ENCODE measurements at places on chromosomes 6 and 20.

GRCh38 chr20:34452281-34452982, 63.8 kb upstream of the DYNLRB1 start:
- no peak for DNase-seq

- no peak for DNase-seq
Measured at GRCh38 chr6:47207261-47207660, 102.4 kb downstream of the TNFRSF21 start.

DNA sequence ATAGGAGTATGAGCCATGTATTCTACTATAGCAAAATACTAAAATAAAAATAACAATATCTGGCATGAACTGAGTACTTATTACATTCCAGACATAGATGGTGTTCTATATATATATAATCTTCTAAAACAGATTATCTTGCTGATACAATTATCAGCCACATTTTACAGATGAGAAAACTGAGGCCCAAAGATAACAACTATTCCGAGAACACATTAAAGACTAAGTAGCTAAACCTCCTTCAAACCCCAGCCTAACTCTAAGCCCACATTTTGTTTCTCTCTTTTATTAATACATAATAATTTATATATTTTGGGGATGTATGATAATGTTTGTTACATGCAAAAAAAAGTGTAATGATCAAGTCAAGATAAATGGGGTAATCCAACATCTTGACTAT, 98.7 kb upstream of the RUNX2 start:
- DNase-seq, result no peak

DNA sequence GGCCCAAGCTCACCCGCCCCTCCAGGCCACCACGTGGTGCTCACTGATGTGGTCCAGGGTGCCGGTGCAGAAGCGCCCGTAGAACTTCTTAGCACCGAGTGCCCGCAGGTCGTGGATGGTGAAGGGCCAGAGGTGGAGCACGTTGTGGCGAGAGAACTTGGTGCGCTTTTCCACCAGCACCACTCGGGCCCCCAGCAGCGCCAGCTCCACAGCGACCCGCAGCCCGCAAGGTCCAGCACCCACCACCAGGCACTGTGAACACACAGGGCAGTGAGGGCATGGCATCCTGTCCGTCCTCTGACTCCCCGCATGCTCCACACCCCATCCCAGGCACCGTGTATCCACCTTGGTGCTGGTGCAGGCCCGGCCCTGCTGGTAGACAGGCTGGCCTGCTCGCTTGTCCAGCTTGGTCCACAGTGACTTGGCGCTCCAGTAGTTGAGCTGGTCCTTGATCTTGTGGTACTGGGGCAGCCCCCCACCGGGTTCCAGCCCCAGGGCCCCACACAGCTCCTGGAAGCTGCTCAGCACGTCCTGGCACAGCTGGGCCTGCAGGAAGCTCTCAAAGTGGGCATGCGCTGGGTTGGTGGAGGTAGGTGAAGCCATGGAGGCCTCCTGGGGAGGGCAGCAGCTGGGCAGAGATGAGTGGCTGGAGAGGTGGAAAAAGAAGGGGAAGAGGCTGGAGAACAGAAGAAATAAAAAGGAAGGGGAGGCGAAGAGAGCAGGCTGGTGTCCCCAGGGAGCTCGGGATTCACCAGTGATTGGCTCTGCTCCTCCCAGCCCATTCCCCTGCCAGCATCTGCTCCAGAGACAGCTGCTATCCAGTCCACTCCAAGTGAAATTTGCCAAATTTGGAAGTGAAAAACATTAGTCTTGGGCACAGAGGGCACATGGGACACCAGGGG, 1.7 kb downstream of the MICAL1 start:
- no peak for DNase-seq

DNA sequence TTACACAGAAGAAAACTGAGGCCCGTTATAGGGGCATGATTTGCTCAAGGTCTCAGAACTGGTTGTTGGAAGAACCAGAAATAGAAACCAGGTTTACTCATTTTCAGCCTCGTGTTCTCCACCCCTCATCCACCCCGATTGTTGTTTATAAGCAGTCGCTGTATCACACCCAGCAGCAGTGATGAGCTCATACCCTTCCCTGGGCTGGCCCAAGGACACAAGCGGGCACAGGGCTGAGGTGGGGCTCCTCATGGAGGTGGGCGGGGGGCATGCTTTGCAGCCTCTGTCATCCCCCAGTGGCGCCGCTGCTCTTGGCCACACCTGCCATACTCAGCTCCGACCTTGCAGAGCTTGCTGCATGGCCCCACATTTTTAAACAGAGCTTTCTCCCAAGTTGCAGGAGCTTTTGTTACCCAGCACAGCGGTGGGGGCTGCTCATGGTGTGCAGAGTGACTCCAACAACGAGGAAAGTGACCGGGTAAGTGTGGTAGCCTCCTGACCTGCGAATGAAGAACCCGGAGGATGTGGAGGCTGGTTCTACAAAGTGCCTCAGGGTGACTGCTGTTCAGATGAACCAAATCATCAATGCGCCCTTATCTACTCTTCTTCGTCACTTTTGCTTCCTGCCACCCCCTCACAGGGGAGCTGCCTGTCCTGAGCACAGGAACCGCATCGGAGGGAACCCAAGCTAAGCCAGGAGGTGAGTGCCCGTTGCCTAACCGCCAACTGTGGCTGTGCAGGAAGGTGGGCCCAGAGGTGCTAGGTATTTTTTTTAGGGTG, 43.6 kb upstream of the NKX2-2 start:
- no peak for DNase-seq

DNA sequence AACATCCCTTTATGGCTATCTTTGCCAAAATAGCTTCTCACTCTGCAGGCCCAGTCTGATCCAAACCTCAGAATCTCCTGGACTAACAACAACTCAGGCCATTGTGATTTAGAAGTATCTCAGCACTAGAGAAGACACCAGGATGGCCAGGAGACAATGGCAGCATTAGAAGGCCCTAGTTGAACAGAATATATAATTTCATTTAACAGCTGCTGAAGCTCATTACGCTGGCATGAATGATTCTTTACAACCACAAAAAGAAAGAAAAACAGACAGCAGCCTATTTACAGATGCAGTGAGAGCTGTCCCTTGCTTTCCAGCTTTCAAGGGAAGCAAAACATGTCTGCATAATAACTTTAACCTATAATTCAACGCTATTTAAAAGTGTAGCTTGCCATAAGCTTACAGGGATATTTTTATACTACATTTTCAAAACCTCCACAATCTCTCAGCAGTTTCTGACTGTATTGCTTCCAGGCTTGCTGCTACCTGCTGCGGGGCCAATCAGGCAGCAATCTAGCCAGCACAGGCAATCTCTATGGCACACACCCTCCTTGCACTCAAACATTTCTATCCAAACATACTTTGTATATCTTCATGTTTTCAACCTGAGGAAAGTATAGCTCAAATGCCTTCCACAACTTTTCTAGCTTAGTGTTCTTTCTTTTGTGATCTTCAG, 107.3 kb downstream of the OGFRL1 start:
- DNase-seq, result no peak

DNA sequence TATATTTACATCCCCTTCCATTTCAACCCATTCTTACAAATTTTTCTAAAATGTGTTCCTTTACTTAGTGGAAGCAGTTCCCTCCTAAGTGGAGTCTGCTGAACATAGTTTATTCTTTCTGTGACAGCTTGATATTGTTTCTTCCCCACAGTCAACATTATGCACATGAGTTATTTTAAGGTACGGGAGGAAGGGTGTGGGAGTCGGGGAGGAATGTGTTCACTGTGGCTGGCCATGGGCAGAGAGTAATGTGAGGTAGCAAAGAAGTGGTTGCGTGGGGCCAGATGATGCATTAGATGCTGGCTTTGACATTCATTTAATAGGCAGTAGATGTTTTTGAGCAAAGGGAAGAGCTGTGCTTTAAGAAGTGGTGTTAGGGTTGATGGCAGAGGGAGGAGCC, 98.5 kb downstream of the ARMC2 start:
- no peak for DNase-seq

DNA sequence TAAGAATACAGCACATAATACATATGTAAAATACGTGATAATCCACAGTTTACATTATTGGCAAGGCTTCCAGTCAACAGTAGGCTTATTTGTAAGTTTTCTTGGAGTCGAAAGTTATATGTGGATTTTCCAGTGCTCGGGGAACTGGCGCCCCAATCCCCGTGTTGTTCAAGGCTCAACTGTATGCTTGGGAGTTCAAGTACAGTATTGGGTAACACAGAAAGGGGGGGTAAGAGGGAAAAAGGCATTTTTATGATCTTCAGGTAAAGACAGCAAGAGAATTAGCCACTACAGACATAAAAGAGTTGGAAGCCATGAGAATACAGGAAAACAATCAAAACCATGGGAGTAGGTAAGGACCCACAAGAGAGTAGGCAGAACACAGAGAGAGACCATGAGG, 16.4 kb downstream of the PSMB1 start:
- DNase-seq, result no peak

DNA sequence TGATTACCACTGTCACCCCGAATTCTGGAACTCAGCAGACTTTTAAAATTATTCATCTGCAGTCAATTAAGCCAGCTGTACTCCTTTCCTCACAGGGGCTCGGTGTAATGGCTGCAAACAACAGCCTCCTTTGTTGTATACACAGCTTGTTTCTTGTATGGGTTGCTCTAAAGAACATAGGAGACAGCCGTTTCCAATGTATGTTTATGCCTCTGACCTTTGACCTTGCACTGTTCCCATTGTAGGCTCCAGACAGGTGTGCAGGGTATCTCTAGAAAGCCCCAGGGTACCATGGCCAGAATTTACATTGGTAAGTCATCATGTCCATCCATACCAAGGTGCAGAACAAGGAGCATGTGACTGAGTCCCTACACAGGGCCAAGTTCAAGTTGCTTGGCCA, 11.5 kb upstream of the TENT5A start:
- no peak for DNase-seq

- no peak for DNase-seq
Measured at GRCh38 chr6:88680654-88681053, 282.8 kb downstream of the RNGTT start.

- no peak for DNase-seq
Measured at GRCh38 chr6:2510316-2510715, 240.4 kb downstream of the MYLK4 start.

- DNase-seq, result peak; percentile 23
Measured at GRCh38 chr20:19232997-19233794, 20.8 kb downstream of the SLC24A3 start.

- no peak for DNase-seq
Measured at GRCh38 chr20:53840532-53840931, 229.9 kb downstream of the BCAS1 start.

GRCh38 chr6:84777888-84778287, 13.5 kb upstream of the TBX18 start:
- no peak for DNase-seq

- no peak for DNase-seq
Measured at GRCh38 chr20:50594591-50595432, 84.6 kb downstream of the PTPN1 start.

DNA sequence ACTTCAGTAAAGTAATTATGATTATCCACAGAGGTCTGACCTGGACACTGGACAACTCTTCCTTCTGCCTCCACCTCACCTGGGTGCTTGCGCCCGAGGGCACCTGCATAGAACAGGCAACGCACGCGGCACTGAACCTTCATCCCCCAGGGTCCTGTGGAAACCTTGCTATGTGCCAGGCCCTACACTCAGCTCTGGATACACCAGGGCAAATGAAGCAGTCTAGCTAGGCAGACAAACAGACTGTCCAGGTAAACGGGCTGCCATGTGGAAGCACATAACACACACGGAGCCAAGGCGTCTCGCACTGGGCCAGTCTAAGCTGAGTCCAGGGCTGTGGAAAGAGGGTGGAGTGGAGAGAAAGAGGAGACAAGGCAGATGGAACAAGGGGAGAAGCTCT, 109.3 kb upstream of the AFDN start:
- no peak for DNase-seq

DNA sequence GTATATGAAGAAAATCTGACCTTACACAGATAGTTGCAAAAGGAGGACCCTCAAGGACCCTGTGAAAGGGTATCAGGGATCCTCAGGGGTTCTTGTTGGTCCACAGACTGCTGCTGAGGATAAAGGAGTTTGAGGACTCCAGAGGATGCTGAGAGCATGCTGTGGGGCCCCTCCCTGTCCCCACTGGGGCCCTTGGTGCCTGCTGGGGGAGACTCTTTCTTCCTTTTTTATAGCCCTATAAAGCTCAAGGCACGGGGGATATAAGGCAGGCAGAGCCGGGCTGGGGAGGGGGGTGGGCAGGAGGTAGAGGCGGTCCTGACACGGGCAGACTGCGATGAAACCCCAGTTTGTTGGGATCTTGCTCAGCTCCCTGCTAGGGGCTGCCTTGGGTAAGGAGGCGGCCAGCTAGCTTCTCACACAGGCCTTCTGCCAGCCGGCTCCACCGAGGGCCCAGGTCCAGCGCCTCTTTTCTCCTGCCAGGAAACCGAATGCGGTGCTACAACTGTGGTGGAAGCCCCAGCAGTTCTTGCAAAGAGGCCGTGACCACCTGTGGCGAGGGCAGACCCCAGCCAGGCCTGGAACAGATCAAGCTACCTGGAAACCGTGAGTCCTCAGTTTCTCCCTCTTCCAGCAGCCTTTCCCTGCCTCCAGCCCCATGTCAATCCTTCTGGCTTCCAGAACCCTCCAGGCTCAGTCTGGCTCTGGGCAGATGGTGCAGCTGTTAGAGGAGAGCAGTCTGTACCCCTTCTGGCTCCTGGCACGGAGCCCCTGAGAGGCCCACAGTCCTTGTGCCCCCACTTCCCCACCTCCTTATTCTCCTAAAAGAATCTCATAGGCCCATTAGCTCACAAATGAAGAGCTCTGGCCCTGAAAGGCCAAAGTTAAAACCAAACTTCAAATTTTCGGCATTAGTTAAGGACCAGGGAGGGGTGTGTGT, at the start of gene LY6G6D:
Gene LY6G6D (plus strand): TSS at position 327 of the 937 bp plus-strand sequence. CDS start 8 bp downstream, at position 335.
- DNase-seq, result no peak

DNA sequence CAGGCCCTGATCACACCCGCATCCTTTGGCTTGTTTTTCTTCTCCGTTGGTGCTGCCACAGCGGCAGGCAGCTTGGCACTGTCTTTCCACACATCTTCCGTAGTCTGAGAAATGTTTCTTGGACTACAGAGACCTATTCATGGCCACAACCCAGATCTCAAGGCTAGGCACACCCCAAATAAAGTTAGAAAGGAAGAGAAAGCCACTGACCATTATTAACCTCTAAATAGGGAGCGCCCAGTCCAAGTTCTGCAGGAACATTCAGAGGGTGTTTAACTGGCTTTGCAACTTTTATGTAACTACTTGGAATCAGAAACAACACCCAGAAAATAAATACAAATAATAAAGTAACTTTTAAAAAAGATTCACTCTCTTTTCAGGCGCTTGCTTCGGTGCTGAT, 124.8 kb upstream of the NEDD9 start:
- no peak for DNase-seq

- DNase-seq, result no peak
Measured at GRCh38 chr6:131910219-131910589, 41.0 kb downstream of the CCN2 start.

DNA sequence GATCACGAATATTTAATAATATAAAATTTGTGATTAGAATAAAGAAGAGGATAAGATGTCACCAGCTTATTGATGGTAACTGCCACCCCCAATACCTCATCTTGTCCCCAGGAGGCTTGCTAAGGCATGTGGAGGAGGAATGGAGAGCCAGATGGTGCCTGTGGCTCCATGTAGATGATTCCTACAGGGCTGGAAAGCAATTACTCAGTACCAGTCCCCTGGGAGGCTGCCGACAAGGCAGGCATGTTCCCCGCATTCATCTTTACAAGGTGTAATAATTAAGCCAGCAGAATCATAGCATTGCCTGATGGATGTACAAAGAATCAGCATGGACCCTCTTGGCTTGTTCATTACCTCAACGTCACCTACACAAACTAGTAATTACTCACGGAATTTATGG, 155.3 kb downstream of the PLCB1 start:
- DNase-seq, result no peak
